ENCODE measurements at places on chromosomes 4 and X. TPM values are rescaled to one million over a fixed set of nuclear protein-coding genes. Genes with fewer than 3 reads are reported as not detected.

FAM149A gene
- 0.42 TPM for total RNA-seq

DNA sequence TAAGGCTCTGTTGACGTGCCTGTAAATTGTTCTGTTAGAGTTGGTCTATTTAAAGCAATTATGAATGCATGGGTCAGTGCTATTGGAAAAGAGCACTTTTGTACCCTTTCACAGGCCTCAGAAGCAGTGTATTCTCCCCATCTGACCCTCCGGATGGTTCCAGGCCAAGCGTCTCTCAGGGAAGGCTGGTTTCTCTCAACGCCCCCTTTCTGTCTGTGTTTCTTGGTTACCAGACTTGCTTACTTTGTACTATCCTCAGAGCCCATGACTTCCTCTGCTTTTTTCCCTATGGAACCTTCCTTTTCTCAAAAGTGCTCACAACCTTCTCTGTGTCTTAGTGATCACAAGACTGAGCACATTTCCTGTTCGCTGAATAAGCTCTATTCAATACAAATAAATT is 559.3 kb upstream of the ZFP42 start:
- no peak for DNase-seq

DNA sequence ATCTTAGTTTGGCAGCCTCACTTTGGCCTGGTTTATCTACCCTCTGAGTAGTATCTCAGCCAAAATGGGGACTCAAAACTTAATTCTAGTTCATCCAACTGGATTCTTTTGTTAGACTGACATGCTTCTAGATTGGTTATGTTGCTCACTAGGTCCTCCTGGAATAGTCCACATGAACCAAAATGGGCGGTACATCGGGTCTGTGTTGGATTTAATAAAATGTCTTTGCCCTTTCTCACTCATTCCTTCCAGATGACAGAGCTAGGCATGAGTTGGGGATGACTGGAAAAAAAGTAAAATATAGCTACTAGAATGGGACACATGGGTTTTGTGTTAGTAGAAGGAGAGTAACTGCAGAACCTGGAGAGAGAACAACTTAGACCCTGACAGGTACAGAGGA is 247.9 kb downstream of the CCSER1 start:
- DNase-seq: no peak

- DNase-seq: no peak
Observed at GRCh38 chr4:169135776-169136175, 125.7 kb upstream of the CBR4 start.

UGT2B7 gene
- not detected for total RNA-seq

DNA sequence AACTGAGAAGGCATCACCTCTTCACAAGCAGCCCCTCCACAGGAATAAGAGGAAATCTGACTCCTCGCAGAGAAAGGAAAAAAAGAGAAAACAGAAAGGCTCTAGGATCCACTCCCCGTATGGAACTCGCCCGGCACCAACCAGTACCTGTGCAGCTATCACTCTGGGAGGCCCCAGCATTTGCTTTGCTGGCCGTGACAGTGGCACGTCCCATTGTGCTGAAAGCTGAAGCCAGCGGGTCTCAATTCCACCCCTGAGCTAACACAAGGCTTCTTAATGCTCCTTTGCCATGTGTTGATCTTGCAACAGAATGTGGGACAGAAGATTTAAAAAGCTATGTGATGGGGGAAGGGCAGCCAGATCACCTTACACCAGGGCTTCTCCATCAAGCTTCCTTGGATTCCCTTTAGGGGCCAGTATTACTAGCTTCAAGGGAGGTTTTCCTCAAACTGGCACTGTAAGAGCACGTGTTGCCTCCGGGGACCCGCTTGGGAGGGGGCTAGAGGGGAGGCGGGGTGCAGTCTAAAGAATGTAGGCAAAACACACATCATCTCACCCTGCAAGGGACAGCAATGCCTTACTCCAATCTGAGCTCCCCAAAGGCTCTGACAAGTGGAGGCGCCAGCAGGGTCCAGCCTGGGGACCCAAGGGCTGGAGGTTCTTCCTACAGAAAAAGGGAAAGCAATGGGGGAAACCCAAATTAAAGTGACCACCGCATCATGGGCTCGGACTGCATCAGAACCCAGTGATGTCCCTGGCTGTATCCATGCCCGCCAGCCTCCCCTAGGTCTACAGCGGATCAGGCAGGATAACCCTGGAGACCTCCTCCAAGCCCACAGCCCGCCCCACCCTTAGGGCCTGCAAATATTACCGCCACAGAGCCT is 1.2 kb downstream of the USP46 start:
- DNase-seq: no peak

GRCh38 chr4:121421594-121421993 is 40.8 kb upstream of the QRFPR start:
- DNase-seq: no peak

GRCh38 chr4:52507774-52508173 is 151.3 kb downstream of the USP46 start:
- DNase-seq: no peak

DNA sequence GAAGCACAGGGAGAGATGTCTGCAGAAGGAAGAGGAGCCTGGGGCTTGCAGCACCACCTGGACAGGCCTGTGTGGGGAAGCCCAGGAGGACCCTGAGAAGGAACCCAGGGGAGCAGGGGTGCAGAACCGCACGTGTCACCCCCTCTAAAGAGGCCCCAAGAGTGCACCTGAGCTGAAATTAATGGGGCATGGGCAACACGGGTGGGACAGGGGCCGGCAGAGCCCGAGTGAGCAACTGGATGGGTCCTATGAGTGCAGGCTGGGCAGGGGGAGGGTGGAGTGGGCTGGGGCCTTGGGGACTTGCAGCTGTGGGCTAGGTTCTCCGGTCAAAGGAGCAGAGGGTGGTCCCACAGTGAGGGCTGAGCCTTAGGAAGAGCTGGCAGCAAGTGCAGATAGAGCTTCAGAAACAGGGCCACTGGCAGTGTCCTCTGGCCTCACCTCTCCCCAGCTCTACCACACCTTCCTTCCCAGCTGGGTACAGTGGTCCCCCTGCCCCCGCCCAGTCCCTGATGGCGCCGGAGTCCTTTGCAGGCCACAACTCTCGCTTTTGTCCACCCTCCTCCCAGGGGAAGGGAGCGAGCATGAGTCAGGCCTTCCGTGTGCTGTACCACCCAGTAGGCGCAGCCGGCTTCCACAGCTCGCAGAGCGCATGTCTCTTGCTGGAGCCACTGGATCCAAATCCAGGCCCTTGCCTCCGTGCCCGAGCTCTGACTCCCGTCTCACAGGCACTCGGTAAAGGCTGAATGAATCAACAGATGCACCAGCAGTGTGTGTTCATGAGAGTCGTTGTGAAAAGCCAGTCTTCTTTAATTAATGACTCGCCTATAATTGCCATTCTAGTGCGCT is 131.6 kb downstream of the HMX1 start:
- no peak for DNase-seq

ODAM gene
- not detected for total RNA-seq

DNA sequence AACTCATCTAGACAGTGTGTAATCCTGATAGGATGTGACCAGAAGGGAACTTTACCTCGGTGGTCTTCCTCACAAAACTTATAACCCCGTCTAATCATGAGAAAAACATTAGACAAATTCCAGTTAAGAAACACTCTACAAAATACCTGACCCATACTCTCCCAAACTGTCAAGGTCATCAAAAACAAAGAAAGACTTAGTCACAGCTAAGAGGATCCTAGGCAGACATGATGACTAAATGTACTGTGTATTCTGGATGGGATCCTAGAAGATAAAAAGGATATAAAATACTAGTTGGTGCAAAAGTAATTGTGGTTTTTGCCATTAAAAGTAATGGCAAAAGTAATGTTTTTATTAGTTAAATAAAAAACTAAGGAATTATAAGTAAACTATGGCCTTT is 81.6 kb downstream of the DTHD1 start:
- no peak for DNase-seq

MAGEB6 gene
- total RNA-seq: not detected

DNA sequence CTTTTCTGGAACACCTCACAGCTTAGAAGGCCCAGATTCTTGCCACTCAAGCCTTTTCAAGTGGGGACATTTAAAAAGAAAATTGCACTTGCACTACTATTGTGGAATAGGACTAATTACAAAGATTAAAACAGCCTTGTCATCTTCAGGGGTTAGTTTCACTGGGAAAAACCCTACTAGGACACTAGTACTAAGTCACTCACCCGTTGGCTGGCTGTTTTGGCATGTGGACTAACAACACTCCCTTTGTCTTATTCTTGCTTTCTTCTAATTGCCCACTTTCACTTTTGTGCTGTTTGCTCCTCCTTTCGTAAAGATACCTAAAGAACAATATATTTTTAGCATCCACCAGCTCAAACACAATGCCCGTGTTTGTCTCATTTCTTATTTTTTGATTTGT is 200.9 kb upstream of the MID1 start:
- no peak for DNase-seq

MAGEA1 gene
- not detected for total RNA-seq

DNA sequence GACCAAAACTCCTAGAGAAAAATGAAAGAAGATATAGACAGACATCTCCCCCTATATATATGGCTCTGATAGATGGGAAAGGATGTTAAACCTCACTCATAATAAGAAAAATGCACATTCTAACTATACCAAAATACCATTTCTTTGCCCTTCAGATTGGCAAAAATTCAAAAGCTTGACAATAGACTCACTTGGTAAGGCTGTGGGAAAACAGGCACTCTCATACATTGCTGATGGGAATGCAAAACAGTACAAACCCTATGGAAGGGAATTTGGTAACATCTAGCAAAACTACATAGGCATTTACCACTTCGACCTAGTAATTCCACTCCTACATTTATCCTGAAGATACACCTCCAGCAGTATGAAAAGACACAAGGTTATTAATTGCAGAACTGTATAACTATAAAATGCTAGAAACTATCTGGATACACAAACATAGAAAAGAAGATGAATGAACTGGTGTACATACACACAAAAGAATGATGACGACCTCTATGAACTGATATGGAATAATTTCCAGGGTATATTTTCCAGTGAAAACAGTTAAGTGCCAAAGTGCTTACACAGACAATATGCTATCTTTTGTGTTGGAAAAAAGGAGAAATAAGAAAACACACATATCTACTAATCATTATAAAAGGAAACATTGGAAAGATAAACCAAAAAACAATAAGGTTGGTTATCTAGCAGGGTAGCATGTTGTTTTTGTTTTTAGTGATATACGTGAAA is 48.5 kb downstream of the WDFY3 start:
- no peak for DNase-seq

DNA sequence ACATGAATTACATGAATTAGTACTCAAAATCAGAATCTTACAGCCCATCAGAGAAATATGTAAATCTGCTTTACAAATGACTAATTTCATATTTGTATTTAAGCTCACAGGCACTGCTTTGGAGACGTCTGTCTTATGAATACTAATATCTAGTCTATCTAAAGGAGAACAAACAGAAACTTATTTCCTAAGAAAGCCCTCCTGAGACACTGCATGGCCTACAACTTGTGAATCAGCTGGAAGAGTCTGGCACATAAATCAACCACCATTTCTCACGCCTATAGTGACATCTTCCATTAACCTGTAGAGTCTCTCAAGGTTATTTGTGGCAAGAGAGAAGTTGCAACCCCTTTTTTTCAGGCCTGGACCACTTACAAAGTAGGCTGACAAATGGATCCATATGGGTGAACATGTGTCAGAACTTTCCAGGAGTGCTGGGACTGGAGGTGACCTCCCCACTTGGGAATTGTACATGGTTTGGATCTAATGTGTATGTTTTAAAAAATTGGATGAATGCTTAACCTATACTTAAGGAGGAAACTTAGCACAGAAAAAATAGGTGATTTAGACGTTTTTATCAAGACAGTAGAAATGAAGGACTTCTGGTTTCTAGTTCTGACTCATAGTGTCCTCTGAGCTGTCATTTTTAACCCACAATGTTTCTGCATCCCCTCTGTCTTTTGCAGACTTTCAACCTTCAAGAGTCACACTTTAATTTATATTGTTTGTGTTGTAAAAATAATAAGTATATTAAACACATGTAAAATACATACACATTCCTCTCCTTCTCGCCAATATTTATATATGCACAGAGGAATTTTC is 83.2 kb upstream of the ARHGAP24 start:
- DNase-seq: no peak

DNA sequence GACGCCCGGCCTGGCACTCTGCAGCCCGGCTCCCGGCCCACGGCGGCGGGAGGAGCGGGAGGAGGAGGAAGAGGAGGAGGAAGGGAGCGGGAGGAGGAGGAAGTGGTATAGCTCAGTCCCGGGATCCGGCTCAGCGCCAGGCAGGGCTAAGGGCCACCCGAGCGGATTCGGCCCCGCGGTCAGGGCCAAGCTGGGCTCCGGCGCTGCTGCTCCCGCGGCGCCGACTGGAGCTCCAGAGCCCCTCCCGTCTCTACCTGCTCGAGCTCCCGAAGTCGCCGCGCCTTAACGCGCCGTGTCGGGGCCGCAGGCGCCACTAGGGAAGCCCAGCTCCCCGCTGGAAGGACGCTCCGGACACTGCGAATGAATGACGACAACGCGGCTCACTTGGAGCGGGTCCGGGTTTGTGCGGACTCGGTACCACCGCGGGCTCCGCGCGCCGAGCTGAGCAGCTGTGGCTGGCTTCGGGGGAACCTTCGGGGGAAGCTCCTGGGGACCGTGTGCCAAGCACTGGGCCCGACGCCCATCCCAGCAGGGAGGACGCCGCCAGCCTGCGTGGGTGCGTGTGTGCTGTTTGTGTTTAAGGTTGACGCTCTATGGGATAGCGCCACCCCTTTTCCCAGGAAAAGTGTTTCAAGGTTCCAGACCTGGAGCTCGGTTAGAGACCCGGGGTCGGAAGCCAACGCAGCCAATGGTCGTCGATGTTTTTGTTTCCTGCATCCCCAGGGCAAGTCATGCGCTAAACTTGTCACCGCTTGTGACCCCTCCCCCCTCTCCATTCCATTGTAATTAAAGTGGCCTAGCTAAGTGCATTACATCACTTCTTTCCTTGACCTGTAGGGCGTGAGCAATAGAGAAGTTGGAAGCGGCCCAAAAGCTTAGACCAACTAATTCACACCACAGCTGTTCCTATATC is at the start of gene TBC1D9:
TBC1D9 (minus strand) TSS at position 67 of the 913 bp plus-strand sequence. CDS start 340 bp downstream, outside the sequence.
- DNase-seq: no peak

DNA sequence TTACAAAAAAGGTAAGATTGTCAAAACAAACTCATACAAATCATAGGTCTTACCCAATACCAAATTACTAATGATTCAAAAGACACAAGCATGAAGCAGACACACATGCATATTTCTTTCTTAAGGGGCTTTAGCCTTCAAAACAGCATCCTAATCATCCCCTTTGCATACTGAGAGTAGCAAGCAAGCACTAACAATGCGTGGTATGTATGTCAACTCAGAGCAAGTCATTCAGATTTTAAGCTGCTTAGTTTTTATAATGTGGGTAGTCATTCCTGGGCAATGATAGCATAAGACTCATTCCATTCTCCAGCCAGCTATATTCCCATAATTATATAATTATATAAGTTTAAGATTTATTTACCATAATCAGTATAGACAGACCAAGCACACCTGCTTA is 219.6 kb downstream of the DKK2 start:
- DNase-seq: no peak

TMPRSS11E gene
- not detected for total RNA-seq

GRCh38 chr4:110492522-110492921 is 16.6 kb downstream of the ENPEP start:
- no peak for DNase-seq

- DNase-seq: no peak
Observed at GRCh38 chrX:39460499-39460898, 637.3 kb downstream of the BCOR start.

PNMA5 gene
- not detected for total RNA-seq
